Neural crest cell (in vitro differentiated cells): ENCODE measurements at places on chromosomes 12 and 14.

- peaks cover 46% of the 10 kb centered on the region for H3K4me1 ChIP-seq
- peak overlapping the region; percentile 97 for H3K27ac ChIP-seq
- H3K27me3 ChIP-seq, result no peaks in the 10 kb centered on the region
- H3K4me3 ChIP-seq, result peak overlapping the region; percentile 84
These were observed 318.4 kb downstream of the RAD51B start for GRCh38 chr14:68137704-68138619.

DNA sequence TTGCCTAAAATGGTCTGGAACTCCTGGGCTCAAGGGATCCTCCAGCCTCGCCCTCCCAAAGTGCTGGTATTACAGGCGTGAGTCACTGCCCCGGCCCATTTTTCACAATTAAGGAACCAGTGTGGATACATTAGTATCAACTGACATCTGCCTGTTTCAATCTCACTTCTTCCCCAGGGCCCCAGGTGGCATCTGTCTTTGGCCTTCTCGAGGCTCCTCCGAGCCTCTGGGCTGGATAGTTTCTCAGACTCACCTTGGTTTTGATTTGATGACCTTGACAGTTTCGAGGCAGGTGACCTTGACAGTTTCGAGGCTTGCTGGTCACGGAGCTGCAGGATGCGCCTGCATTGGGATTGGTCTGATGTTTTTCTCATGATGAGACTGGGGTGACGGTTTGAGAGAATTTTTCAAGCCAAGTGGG lies 41.0 kb upstream of the NCOR2 start:
- H3K36me3 ChIP-seq, result no peaks in the 10 kb centered on the region
- H3K4me1 ChIP-seq, result peaks cover 23% of the 10 kb centered on the region
- DNase-seq, result no peak
- peaks cover 2% of the 10 kb centered on the region for H3K27me3 ChIP-seq
- no peak overlapping the region for H3K4me3 ChIP-seq

- no peak for DNase-seq
- H3K4me3 ChIP-seq, result no peak overlapping the region
- H3K27me3 ChIP-seq, result peaks cover 23% of the 10 kb centered on the region
- H3K36me3 ChIP-seq, result peaks cover 4% of the 10 kb centered on the region
These were observed 85.1 kb upstream of the C14orf180 start for GRCh38 chr14:104494483-104494882.

- H3K4me1 ChIP-seq, result peaks cover 4% of the 10 kb centered on the region
- H3K36me3 ChIP-seq, result peaks cover 20% of the 10 kb centered on the region
- H3K27me3 ChIP-seq, result no peaks in the 10 kb centered on the region
- no peak overlapping the region for H3K4me3 ChIP-seq
These were observed 13.5 kb downstream of the AMN1 start for GRCh38 chr12:31715283-31715825.

DNA sequence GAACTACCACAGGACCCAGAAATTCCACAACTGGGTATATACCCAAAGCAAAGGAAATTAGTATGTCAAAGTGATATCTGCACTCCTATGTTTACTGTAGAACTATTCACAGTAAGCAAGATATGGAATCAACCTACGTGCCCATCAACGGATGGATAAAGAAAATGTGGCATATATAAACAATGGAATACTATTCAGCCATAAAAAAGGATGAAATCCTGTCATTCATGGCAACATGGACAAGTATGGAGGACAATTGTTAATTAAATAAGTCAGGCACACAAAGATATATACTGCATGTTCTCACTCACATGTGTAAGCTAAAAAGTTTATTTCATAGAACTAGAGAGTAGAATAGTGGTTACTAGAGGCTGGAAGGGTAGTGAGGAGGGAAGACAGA lies 97.0 kb downstream of the CEP83 start:
- DNase-seq, result no peak
- no peaks in the 10 kb centered on the region for H3K27me3 ChIP-seq
- no peak overlapping the region for H3K27ac ChIP-seq
- peaks cover 46% of the 10 kb centered on the region for H3K36me3 ChIP-seq
- no peaks in the 10 kb centered on the region for H3K4me1 ChIP-seq

DNA sequence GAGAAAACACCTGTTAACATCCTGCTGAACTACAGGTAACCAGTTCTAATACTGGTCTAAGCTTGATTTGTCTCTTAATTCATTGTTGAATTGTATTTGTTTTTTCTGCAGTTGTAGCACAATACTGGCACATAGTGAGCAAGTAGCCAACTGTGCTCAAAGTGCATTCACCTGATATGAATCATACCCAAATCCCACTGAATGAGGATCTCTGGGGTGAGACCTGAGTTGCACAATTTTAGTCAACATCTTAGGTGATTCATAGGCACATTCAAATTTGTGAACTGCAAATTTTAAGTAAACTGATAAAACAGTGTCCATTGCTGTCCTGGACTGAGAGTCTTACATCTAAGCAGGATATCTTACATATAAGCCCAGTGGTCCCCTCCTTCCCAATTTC lies 12.8 kb downstream of the KCNC2 start:
- H3K36me3 ChIP-seq, result no peaks in the 10 kb centered on the region
- no peak for DNase-seq
- peaks cover 43% of the 10 kb centered on the region for H3K27me3 ChIP-seq
- no peak overlapping the region for H3K4me3 ChIP-seq

- H3K36me3 ChIP-seq, result no peaks in the 10 kb centered on the region
- H3K4me1 ChIP-seq, result no peaks in the 10 kb centered on the region
- no peak overlapping the region for H3K27ac ChIP-seq
- no peaks in the 10 kb centered on the region for H3K27me3 ChIP-seq
- H3K4me3 ChIP-seq, result no peak overlapping the region
These were observed 19.5 kb downstream of the PIGH start for GRCh38 chr14:67580336-67581171.

- H3K27me3 ChIP-seq, result no peaks in the 10 kb centered on the region
- H3K27ac ChIP-seq, result no peak overlapping the region
- H3K4me1 ChIP-seq, result peaks cover 3% of the 10 kb centered on the region
- DNase-seq, result no peak
- no peaks in the 10 kb centered on the region for H3K36me3 ChIP-seq
These were observed 33.7 kb upstream of the SGPP1 start for GRCh38 chr14:63761351-63762117.

DNA sequence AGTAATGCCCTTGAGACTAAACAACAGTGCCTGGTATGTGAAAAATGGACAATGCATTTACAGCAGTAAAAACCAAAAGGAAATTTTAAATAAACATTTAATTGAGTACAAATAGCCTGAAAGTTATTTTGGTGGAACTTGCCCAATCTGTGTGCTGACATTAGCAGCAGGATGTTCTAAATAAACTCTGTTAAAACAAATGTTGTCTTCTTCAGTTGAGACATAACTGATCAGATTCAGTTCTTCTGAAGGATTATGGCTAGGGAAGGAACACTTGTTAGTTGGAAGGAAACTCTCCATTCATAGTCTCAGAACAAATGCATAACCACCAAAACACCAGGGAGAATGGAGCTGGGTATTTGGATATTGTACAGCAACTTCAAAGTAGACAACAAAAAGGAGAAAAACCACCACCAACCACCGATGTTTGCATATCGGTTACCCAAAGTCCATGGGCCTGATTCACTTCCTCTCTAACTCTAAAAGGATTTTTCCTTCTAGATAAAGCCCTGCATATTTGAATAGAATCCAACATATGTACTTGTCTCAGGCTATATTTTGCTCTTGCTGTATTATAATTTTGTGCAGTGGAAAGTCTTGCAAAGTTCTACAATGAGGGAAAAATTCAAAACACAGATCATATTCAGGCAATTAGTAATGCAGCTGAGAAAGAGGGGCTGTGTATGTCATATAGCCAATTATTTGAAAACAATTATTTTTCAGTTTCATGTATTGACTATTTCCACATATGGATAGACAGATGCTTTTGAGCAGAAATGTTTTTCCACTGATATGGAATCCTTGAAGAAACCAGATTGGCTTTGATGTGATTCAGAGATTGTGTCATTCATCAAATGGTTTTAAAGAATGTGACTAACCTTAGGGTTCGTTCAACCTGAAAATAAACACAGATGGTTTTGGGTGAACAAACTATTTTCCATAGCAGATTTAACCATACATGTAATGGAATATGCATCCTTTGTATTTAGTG lies 152.2 kb upstream of the BMP4 start:
- H3K27ac ChIP-seq, result no peak overlapping the region
- H3K36me3 ChIP-seq, result no peaks in the 10 kb centered on the region
- peaks cover 6% of the 10 kb centered on the region for H3K27me3 ChIP-seq
- no peak for DNase-seq

DNA sequence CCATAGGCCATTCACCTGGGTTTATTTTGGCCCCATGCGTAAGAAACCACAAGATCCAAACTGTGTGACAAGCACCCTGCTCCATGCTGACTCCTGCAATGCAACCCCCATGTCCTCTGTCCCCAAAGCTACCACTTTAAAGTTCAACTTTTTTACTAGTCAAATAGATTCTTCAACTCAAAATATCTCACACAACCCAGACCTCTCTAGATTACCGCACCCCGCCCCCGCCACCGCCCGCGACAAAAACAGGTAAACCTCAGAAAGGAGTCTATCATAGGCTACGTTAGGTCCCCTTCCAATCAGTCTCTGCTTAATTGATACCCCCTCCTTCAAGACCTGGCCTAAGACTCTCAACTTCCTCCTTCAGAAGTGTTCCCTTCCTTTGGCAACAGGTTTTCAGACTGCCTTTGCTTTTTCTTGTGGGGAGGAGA lies 2.2 kb downstream of the ZFP36L1 start:
- peaks cover 71% of the 10 kb centered on the region for H3K4me1 ChIP-seq
- no peak for DNase-seq
- H3K27ac ChIP-seq, result peak overlapping the region; percentile 98
- peaks cover 70% of the 10 kb centered on the region for H3K36me3 ChIP-seq

DNA sequence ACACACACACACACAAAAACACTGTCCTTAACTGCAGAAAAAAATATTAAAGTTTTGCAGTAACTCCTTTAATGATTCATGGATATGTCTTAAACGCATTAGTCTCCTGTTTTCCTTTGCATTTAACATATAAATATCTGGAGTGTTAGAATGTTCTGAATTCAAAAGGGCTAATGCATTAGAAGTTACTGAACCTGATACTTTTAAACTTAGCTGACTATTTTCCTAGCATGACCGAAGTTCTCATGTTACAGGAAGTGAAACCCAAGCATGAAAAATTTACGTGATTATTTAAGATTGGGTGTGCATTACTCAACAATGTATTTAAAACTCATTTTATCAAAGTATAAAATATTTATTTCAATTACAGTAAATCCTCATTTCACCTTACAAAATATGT lies 791.2 kb downstream of the FLRT2 start:
- DNase-seq, result no peak
- no peak overlapping the region for H3K27ac ChIP-seq
- no peaks in the 10 kb centered on the region for H3K36me3 ChIP-seq
- H3K27me3 ChIP-seq, result no peaks in the 10 kb centered on the region

DNA sequence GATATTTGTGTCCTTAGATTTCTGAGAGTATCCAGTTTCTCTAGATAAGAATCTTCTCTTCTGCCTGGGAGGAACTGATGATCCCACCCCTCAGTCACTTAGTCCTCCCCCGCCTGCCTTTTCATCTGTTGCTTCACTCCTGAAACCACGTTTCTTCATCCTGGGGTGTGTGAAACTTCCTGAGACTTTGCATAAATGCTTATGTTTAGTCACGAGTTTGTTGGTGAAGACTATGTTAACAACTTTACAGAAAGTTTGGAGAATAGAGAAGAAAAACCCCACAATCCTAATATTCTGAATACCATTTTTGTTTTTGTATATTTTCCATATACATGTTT lies 33.2 kb downstream of the MARK3 start:
- peaks cover 9% of the 10 kb centered on the region for H3K36me3 ChIP-seq
- H3K27me3 ChIP-seq, result no peaks in the 10 kb centered on the region
- H3K4me1 ChIP-seq, result peaks cover 26% of the 10 kb centered on the region
- no peak overlapping the region for H3K4me3 ChIP-seq
- no peak for DNase-seq

- no peak overlapping the region for H3K4me3 ChIP-seq
- DNase-seq, result no peak
- no peaks in the 10 kb centered on the region for H3K27me3 ChIP-seq
- H3K27ac ChIP-seq, result no peak overlapping the region
These were observed 6.5 kb downstream of the AKT1 start for GRCh38 chr14:104788873-104789663.
